ENCODE measurements at places on chromosomes 13 and 19. TPM values are rescaled to one million over a fixed set of nuclear protein-coding genes. Genes with fewer than 3 reads are reported as not detected.

DNA sequence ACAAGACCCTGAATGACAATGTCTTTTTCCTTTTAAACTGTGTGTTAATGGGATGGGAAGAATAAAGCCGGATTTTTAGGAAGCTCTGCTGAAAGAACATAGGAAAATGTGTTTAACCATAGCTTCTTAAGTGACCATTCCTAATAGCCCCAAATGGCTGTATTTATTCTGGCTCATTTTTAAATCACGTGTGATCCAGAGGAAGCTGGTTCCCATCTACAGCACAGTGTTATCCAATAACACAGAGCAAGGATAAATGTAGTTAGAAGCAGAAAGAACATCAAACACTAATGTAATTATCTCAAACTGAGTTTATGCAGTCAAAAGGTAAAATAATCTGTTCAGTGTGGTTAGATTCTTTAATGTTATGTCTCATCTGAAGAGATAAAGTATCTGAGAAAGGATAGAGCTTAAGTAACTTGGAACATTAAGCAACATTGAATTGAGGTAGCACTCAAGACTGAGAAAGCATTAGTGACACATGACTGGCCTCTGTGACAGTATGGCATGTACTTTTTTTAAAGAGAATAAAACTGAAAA, 853.3 kb downstream of the GPC5 start:
- no peak for DNase-seq

GRCh38 chr13:113832205-113832604, 31.7 kb downstream of the GAS6 start:
- DNase-seq, result no peak

DNA sequence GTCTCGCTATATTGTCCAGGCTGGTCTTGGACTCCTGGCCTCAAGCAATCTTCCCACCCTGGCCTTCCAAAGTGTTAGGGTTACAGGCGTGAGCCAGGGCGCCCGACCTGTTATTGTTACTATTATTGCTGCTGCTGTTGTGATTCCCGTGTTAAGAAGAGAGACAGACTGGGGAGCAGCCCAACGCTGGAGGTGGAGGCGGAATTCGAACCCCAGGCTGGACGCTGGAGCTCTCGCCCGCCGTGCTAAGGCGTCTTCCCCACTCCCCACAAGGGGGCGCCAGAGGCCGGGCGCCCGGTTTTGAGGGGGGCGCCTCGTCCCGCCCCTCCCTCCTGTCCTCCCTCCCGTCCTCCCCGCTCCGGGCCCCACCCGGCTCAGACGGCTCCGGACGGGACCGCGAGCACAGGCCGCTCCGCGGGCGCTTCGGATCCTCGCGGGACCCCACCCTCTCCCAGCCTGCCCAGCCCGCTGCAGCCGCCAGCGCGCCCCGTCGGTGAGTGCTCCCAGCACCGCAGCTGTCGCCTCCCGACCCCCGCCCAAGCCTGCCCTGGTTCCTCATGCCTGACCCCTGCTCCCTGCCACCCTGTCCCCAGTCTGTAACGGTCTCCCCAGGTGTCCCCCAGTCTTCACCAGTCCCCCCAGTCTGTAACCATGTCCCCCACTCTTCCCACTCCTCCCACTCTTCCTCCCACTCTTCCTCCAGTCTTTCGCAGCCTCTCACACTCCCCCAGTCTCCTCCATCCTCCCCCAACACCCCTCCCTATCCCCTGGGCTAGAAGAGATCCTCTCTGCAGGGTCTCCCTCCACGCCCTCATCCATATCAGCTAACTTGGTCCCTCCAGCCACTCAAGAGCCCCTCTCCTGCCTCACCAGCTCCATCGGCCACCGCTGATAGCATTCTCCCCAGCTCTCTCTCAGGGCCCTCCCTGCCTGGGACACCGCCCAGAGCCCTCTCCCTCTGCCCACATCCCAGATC, at the start of gene EHD2:
EHD2 (plus strand) TSS at position 377 of the 976 bp plus-strand sequence. CDS start 3,191 bp downstream, outside the sequence.
- DNase-seq, result no peak

GRCh38 chr13:67137044-67137735, 92.9 kb downstream of the PCDH9 start:
- DNase-seq, result no peak

DNA sequence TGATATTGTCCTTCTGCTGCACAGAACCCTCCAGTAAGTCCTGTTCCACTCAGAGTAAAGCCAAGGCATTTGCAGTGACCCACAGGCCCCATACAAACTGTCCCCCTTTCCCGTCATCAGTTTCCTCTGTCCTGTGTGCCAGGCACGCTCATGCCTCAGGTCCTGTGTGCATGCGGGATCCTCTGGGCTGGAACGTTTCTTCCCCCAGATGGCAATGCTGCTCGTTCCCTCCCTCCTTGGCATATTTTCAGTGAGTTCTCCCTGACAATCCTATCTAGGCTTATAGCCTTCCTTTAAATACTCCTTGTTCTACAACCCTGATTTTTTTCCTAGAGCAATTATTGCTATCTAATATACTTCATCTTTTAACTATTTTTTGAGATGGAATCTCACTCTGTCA, 5.7 kb downstream of the OPA3 start:
- DNase-seq, result no peak

Gene KLK3
- not detected for total RNA-seq

Gene LGALS7
- not detected for total RNA-seq

- DNase-seq, result no peak
Observed at GRCh38 chr19:35455616-35456201, 7.7 kb downstream of the FFAR2 start.

- peak; percentile 87 for DNase-seq
Observed at GRCh38 chr13:113785051-113786010, 26.3 kb downstream of the TMEM255B start.

Gene CYP2F1
- not detected for total RNA-seq

Gene UNC13A
- total RNA-seq, result 0.46 TPM

Gene ABHD17A
- 57.1 TPM for total RNA-seq

GRCh38 chr19:45243144-45243732, 2.0 kb downstream of the EXOC3L2 start:
- no peak for DNase-seq

- DNase-seq, result no peak
Observed at GRCh38 chr19:4326837-4327251, 11.8 kb downstream of the STAP2 start.

GRCh38 chr19:49356382-49356781, 5.8 kb downstream of the TEAD2 start:
- no peak for DNase-seq
